Urinary bladder (tissue), 4 donors: ENCODE measurements at places on chromosomes 7 and 10. TPM values are rescaled to one million over a fixed set of nuclear protein-coding genes. Genes with fewer than 3 reads are reported as not detected.

SLF2 gene
- total RNA-seq, result 114 TPM

OR6B1 gene
- not detected for total RNA-seq

HYAL4 gene
- not detected for total RNA-seq

GJD4 gene
- total RNA-seq, result not detected

VWC2 gene
- total RNA-seq, result 0.11 TPM

CUZD1 gene
- 0.63 TPM for total RNA-seq

NOS3 gene
- total RNA-seq, result 6.0 TPM

CALML5 gene
- not detected for total RNA-seq

LAMB4 gene
- total RNA-seq, result 0.90 TPM

CYP3A5 gene
- 29.9 TPM for total RNA-seq

AGMO gene
- 1.1 TPM for total RNA-seq

SLC13A4 gene
- not detected for total RNA-seq

CISD1 gene
- 22.9 TPM for total RNA-seq

FRA10AC1 gene
- 65.6 TPM for total RNA-seq

IL2RA gene
- total RNA-seq, result 0.37 TPM

AQP1 gene
- total RNA-seq, result 70.9 TPM

FAM237B gene
- total RNA-seq, result not detected

TUBB8 gene
- total RNA-seq, result not detected

GDF2 gene
- not detected for total RNA-seq
